Activated CD4-positive, alpha-beta T cell treated with anti-CD3 and anti-CD28 coated beads for 36 hours (primary cell): ENCODE measurements at places on chromosomes 5 and 9. TPM values are rescaled to one million over a fixed set of nuclear protein-coding genes. Genes with fewer than 3 reads are reported as not detected.

GRIA1 gene
- total RNA-seq = not detected

PDE6A gene
- not detected for total RNA-seq

MYO10 gene
- total RNA-seq = 0.28 TPM

PCA3 gene
- total RNA-seq = not detected

AGXT2 gene
- not detected for total RNA-seq

CDK9 gene
- 63.8 TPM for total RNA-seq

GFI1B gene
- total RNA-seq = 0.19 TPM
